ENCODE measurements at places on chromosomes 11 and 22.
A peak's percentile ranks its signal among the peaks of the same experiment; 100 is the strongest.

DNA sequence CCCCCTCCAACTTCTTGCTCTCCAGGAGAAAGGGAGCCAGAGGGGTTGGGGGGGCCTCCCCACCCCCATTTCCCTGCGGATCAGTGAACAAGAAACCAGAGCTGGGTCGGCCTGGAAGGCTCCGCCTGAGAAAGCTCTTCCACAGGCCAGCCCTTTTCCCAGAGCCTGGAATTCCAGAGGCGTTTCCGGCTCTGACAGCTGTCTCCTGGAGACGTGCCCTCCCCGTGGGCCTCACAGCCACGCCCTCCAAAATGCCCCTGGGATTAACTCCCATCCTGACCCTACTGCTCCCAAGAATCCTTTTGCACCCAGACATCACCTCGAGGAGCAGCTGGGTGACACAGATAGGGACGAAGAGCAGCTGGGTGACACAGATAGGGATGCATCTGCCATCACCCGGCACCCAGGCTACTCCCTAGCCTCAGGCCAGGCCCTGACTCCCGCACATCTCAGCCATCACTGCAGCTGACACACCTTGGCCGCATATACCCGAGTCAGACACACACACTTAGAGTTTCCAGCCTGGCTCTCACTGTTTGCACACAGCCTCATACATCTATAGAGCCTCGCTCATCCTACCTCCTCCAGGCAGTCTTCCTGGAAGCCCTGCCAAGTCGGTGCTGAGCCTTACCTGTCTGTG, 7.6 kb upstream of the CDC42EP1 start:
- no peak for DNase-seq

GRCh38 chr11:638631-639331, 1.7 kb downstream of the DRD4 start:
- DNase-seq = no peak

GRCh38 chr22:37260901-37261336, 16.9 kb upstream of the RAC2 start:
- DNase-seq = no peak

DNA sequence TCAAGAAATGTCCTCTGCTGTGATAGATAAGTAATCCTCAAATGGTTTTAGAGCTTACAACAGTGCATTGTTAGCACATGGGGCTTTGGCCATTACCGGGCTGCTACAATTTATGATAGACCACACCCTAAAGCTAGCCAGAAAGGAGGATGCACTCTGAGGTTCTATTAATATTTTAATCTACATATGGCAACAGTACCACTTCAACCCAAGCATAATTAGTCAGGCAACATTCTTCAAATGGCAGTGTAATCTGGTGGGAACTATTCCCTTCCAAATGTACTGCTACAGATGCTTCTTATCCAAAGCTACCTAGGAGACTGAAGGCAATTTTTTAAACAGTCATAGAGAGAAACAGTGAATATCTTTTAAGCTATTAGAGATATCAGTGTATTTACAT, 697.6 kb downstream of the KCNA4 start:
- no peak for DNase-seq

- no peak for DNase-seq
These were observed 221.3 kb downstream of the INSC start for GRCh38 chr11:15336021-15336420.

DNA sequence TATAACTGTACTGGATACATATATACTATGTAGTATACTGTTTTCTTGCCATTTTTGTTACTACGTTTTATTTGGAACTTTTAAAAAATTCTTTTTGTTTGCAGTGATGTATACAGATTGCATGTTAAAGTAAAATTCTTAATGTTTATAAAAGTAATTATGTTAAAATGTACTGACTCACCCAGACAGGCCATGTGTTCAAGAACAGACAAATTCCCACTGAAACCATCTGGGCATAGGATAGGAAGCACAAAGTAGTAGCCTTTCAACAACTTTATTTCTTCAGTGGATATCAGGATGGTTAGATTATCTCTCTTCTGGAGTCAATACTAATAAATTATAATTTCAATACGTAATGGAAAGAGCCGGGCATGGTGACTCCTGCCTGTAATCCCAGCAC, 19.8 kb downstream of the PRMT3 start:
- no peak for DNase-seq

- no peak for DNase-seq
These were observed 27.0 kb downstream of the MYO7A start for GRCh38 chr11:77155082-77155475.

DNA sequence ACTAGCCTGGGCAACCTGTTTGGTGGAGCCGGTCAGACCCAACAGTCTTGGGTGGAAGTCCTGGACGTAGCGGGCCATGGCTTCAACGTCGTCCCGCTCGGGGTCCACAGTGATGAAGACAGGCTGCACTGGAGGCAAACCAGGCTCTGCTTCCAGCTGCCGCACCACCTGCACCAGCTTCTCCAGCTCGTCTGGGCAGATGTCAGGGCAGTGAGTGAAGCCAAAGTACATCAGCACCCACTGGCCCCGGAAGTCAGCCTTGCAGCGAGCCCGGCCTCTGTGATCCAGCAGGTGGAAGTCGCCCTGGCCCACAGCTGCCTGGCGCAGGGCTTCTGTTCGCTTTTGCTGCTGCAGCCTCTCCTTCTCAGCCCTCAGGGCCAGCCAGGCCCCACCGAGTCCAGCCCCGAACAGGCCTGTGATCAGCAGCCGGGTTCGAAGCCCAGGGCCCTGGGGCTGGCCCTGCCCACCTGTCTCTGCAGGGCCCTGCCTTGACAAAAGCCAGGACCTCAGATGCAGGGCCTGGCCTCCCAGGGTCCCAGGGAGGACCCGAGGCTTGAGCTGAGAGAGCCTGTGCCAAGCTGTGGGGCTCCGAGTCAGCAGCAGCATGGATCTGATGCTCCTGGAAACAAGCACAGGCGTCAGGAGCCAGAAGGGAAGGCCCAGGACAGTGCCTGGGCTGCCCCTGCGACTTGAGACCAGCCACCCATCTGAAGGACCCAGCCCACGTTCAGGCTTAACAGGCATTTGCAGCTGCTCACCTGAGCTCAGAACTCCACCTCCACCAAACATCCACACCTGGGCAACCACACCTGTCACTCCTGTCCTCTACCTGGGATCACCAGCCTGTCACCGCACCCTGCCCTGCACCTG, 1.4 kb downstream of the SCO2 start:
- DNase-seq = no peak

- DNase-seq = no peak
These were observed 20.7 kb upstream of the B3GAT1 start for GRCh38 chr11:134432776-134433175.

- DNase-seq = no peak
These were observed 371.1 kb downstream of the RAB38 start for GRCh38 chr11:87804176-87804575.

DNA sequence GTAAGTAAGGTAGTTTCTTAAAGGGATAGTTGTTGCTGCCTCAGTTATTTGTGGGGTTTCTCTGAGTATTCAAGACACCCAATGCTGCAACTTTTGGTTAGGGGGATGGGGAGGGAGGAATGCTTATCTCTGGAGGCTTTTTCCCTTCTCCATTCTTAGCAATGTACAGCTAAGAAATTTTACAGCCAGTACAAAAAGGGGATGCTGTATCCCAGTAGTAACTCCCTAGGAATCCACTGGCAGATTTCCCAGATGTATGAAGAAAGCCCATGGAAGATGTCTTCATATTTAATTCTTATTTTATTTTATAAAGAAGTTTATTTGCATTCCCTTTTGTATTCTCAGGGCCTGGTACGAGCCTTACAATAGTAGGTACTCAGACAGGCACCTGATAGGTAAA, 154.8 kb downstream of the ENTHD1 start:
- DNase-seq = no peak

GRCh38 chr11:8242118-8242475, 21.6 kb downstream of the LMO1 start:
- DNase-seq = no peak

- DNase-seq = no peak
These were observed 471.4 kb downstream of the MN1 start for GRCh38 chr22:27329966-27330645.

- peak; percentile 8 for DNase-seq
These were observed 92.8 kb upstream of the APOA1 start for GRCh38 chr11:116930177-116930576.

DNA sequence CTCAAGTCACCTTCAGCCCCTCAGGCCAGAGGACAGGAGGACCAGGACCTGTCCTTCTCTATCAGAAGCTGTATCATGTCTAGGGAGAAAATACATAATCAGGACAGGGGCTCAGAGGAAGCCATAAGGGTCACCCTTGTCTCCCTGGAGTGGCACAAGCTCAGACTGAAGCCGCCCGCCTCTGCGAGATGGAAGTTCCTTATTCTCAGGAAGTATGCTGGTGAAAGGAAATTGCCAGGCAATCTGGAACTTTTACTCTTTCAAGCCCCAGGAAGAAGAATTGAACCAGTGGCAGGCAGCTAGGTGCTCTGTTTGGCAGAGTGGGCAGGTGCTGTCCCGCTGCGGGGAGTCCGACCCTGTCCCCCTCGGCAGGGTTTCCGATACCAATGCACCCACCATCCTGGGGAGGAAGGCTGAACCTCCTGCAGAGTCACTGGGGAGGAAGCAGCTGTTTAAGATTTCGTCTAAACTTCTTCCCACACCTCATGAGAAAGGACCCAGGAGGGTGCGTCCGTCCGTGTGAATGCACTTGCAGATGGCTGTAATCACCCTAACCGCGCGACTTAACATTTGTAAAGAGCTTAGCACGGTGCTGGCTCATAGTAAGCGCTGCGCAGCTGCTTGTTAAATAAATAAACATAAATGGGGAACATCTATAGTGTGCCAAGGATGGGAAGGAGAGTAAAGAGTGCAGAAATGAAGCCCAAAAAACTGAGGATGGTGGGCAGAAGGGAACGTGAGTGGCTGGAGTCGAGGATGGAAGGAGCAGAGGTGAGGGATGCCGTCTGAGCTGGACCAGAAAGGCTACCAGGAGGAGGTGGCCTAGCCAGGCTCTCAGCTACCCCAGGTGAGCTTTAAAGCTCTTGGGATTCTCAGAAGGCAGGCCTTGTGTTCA, 5.0 kb upstream of the ANO1 start:
- DNase-seq = no peak

DNA sequence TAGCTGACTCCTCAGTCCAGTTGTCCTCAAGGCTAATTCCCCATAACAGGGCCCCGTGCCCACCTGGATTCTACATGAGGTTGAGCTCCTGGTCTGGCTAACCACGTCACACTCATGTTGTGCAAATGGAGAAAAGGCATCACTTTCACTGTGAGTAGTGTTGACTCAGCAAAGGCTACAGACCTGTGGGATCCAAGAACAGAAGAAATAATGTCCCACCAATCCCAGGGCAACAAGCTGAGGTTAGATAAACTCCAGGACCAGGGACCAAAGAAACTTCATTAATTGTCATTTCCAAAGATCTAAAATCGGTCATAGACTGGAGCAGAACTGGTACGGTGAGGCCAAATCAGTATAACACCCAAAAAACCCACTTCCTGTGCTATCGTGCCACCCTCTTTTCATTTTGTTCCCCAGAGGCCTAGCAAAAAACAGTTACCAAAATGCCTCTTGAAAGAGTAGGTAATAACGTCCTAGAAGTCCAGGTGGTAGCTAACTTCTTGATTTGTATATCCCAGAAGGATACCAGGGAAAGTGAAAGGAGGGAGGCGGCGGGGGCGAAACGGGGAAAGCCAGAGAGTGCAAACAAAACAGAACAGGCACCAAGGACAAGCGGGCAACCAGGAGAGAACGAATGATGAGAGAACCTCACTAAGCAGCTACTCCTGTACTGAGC, 1.4 kb downstream of the PCSK7 start:
- DNase-seq = no peak

- DNase-seq = no peak
These were observed 23.3 kb downstream of the ARL14EP start for GRCh38 chr11:30346068-30346688.

GRCh38 chr11:93843906-93844305, 6.5 kb downstream of the VSTM5 start:
- DNase-seq = no peak

DNA sequence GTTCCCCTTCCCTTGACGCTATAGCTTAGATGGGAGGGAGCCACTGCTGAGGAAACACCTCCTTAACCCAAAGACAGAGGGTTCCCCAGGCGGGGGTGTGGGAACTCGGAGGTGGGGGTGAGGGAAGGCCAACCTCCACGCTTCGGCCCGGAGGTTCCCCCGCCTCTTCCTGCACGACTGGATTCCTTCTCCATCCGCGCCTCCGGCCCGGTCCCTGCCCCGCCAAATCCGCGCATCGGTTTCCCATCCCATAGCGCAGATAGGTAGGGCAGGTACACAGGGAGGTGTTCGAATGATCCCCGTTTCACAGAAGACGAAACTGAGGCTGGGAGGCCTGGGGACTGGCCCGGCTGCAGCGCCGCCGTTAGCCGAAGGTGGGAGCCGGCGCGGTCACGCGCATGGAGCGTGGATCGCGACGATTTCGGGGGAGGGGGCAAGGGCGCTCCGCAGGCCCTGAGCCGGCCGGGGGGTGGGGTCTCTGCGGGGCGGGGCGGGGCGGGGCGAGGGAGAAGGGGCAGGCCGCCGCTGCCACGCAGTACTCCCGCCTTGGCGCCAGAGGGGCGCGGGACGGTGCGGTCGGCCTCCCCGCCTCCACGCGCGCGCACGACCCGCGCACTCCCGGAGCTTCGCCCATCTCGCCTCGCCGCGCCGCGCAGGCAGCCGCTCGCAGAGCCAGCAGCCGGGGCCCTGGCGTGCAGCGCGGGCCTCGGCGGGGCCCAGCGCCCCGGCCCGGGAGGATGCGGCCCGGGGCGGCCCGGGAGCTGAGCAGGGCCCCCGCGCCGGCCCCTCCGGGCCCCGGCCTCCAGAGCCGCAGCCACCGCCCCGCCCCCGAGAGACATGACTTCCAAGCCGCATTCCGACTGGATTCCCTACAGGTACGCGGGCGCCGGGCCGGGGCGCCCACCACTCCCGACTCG, at the start of gene TUB:
TUB (plus strand) TSS at position 538 of the 917 bp plus-strand sequence; CDS start at position 838, 300 bp downstream.
- DNase-seq = no peak

All from stimulated activated CD8-positive, alpha-beta memory T cell treated with anti-CD3 and anti-CD28 coated beads, Interleukin-4, amount 100 ng/mL, for 24 hours (primary cell).